ENCODE measurements at places on chromosomes 5 and 9.

- DNase-seq, result peak; percentile 1
These were observed 51.4 kb upstream of the CHSY3 start for GRCh38 chr5:129852747-129853352.

- DNase-seq, result no peak
These were observed 40.5 kb downstream of the BHMT start for GRCh38 chr5:79151942-79152671.

DNA sequence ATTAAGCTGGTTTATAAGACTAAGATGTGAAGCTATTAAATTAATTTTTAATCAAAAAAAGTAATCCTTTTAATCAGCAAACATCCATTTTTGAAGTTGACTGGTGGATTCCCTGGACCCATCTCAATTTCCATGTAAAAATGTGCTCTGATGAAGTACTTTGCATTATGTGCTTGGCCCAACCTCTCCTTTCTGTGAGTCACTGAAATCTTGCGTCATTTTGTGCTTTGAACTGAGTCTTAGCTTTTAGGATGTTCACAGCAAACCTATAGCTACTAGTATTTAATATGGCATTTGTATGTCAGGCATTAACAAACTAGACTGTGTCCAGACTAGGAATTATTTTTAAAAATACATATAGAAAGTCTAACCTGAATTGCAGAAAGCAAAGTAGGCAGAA, 55.0 kb upstream of the CDH12 start:
- DNase-seq, result no peak

GRCh38 chr5:141958113-141958512, at the start of gene PCDH12:
PCDH12 (minus strand) TSS chr5:141958202; CDS start chr5:141957851, 351 bp downstream.
- peak; percentile 45 for DNase-seq

DNA sequence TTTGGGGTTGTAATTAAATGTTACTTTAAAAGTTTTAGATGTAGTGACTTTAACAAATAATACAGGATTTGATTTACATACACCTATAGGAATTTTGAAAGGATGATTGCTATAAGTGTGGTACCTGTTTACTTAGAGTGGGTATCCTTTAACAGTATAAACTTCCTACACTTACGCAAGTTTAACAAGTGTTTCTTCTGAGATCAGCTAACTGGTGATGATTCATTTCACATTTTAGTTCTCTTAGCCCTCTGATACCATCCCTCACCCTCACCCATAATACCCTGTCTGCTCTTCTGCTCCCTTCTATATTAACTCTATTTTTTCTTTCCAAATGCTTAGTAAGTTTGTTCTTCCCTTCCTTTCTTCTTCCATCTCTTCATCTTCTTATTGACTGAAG, 197.9 kb downstream of the GDNF start:
- DNase-seq, result no peak

GRCh38 chr5:43637416-43637815, 34.4 kb downstream of the NNT start:
- DNase-seq, result no peak

DNA sequence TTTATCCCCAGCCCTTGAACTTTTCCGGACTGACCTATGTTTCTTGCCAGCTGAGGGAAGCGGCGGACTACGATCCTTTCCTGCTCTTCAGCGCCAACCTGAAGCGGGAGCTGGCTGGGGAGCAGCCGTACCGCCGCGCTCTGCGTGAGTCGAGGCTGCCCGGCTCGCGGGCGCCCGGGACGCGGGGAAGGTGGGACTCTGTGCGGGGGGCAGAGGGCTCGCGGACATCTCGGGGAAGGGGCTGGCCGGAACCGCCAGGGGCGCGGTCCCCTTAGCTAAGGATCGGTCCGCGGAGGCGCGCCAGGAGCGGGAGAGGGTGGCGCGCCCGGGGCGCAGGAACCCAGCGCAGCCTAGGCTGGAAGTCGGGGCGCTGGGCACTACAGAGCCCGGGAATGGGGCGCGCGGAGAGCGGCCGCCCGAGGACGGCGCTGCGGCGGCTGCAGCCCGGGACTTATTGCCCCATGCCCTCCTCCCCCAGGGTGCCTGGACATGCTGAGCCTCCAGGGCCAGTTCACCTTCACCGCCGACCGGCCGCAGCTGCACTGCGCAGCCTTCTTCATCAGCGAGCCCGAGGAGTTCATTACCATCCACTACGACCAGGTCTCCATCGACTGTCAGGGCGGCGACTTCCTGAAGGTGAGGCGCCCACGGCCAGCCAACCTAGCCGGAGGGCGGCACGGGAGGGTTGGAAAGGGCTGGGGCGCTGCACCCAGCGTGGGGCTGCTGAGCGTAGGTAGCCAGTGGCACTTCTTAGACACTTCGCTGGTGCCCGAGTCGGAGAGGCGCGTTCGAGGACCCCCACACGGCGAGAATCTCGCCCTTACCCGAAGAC, 922 bp downstream of the CRHBP start:
- DNase-seq, result no peak

DNA sequence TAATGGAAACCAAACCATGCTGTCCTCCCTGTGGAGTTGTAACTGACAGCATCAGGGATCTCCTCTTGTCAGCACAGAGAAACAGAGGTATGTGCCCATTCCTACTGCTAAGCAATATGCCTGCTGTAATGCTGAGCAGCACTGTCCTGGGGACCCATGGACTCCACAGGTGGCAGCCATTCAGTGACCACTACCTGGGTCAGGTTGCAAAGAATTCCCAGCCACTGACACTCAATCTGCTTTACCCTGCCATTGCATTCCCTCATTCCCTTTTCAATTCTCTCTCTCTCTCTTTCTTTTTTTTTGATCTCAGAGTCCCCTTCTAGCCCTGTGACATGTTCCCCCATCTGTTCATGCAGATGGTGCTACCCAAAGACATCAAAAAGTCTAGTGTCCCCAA, 104.1 kb downstream of the GABRB2 start:
- DNase-seq, result no peak

DNA sequence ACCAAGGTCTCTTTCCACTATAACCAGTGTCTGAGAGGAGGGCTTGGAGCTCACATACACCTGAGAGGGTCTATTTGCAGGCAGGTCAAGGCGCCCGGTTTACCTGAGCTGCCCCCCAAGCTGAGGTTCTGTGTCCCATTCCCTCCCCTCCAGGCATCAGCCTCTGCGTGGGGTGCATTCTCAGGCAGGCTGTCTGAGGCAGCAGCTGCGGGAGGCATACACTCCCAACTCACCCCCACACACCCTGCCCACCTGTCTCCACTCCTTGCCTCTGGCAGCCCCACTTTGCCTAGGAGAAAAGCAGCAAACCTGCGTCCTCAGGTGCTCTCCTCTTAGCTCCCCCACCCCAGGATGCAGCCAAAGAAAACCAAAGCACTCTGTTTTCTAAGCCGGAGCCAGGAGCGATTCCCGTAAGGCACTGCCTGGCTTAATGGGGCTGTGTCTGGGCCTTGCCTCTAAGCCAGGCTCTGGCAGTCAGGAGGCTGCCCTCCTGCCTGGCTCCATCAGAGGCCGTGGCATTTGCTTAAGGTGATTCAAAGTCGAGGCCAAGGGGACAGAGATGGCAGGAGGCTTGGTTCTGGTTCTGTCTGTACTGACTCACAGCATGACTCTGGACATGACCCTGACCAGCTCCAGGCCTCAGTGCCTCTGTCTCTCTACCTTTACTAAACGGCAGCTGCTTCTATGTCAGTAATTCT, 139.2 kb upstream of the TRIM32 start:
- DNase-seq, result no peak

- no peak for DNase-seq
These were observed 98.4 kb downstream of the FBXL7 start for GRCh38 chr5:15598294-15598902.

DNA sequence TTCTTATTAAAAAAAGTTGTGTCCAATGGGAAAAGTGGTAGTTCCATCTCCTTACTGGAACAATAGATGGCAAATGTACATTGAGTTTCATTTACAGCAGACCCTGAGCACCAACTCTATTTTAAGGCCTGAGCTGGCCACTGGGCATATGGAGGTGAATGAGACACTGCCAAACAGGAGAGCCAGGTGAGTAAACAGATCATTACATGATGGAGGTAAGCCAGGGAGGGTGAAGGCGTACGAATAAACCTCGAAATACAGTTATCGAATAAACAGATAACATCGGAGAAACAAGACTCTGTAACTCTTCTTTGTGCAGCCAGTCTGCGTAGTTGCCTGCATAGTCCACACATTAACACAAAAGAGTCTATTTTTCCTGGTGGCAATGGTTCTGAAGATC, 446.4 kb upstream of the KLF4 start:
- no peak for DNase-seq

GRCh38 chr9:115398313-115398650, 280.3 kb upstream of the TNC start:
- DNase-seq, result peak; percentile 5

DNA sequence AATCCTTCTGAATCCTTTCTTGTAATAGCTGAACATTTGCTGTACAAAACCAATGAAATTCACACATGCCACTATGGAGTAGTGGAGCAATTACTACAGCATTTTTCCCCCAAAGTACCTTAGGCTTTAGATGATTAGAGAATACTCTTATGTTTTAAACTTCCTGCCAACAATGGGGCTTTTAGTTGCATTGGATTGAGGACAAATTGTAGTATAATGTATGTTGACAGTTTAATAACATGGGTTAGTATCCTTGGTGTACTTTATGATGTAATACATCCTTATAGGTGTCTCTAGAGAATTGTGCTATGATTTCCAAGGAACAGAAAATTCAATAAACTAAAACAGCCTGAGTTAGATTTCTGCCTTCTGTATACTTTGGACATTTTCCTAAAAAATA, 422.7 kb upstream of the GRAMD2B start:
- no peak for DNase-seq

GRCh38 chr5:170112876-170113521, 7.3 kb downstream of the FOXI1 start:
- no peak for DNase-seq

GRCh38 chr9:115220319-115221005, 102.5 kb upstream of the TNC start:
- no peak for DNase-seq

GRCh38 chr5:40383749-40384651, 295.7 kb upstream of the PTGER4 start:
- no peak for DNase-seq

DNA sequence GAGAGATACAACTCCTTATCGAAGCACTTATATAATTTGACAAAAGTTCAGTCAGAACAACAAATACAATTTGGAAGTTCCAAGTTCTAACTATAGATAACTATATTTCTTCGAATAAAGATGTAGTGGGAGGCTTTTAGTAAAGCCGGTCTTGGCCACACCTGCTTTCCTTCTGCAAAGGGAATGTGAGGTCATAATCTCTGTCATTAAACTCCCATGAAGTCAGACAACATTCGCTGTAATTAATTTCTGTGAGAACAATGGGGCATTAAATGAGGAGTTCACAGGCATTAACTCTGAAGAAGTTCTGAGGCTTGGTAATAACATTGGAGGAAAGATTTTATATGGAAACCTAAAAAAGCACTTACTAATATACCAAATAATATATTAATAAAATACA, 67.5 kb downstream of the MCTP1 start:
- DNase-seq, result no peak

DNA sequence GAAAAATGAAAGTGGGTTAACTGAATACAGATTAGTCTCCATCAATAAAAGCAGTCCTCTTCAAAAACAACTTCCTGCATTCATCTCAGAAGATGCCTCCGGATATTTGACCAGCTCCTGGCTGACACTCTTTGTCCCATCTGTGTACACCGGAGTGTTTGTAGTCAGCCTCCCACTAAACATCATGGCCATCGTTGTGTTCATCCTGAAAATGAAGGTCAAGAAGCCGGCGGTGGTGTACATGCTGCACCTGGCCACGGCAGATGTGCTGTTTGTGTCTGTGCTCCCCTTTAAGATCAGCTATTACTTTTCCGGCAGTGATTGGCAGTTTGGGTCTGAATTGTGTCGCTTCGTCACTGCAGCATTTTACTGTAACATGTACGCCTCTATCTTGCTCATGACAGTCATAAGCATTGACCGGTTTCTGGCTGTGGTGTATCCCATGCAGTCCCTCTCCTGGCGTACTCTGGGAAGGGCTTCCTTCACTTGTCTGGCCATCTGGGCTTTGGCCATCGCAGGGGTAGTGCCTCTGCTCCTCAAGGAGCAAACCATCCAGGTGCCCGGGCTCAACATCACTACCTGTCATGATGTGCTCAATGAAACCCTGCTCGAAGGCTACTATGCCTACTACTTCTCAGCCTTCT, 16.6 kb downstream of the F2R start:
- DNase-seq, result no peak

GRCh38 chr5:1975406-1975715, 92.6 kb upstream of the IRX4 start:
- DNase-seq, result no peak

GRCh38 chr9:83572524-83572923, 34.3 kb upstream of the FRMD3 start:
- peak; percentile 93 for DNase-seq

- peak; percentile 43 for DNase-seq
These were observed 1510.1 kb downstream of the MAT2B start for GRCh38 chr5:165015547-165015946.

DNA sequence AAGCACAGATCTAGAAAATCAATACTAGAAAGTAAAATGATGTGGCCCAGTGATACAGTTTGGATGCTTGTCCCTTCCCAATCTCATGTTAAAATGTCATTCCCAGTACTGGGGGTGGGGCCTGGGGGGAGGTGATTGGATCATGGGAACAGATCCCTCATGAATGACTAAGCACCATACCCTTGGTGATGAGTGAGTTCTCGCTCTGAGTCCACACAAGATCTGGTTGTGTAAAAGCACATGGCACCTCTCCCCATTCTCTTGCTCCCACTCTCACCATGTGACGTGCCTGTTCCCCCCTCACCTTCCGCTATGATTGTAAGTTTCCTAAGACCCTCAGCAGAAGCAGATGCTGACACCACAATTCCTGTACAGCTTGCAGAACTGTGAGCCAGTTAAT, 234.2 kb upstream of the CDH6 start:
- no peak for DNase-seq

GRCh38 chr5:166497496-166498104, 1793.8 kb upstream of the WWC1 start:
- DNase-seq, result no peak

DNA sequence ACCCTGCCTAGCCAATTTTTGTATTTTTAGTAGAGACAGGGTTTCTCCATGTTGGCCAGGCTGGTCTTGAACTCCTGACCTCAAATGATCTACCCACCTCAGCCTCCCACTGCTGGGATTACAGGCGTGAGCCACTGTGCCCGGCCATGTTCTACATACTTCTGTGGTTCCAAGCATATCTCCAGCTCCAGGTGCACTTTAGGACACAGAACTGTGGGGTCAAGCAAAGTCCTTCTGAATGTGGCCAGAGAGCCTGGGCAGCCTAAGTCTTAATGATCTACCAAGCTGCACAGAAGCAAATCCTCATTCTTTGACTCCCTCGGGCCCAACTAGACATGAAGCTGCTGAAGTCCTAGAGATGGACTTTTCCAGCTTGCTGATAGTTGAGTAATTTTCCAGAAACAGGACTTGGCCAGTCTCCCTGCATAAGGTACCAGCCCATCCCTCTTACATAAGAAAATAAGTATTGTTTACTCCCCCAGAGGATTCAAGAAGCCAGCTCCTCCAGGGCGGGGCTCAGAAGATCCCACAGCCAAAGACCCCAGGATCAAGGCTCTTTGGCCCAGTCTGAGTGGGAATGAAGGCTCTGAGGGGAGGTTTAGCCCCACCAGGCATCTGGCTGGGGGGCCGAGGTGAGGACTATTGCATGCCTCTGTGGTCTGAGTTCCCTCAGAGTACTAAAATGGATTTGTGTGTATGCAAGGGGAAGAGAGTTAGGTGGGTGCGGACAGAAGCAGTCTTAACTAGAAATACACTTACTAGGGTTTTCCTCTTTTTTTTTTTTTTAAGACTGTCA, 8.7 kb downstream of the CLTB start:
- no peak for DNase-seq

- no peak for DNase-seq
These were observed 453 bp downstream of the CPEB4 start for GRCh38 chr5:173888473-173889131.
